Posterior cingulate gyrus (tissue), 11 donors: ENCODE measurements at places on chromosomes 1 and 21.

- no peak for DNase-seq
Observed at GRCh38 chr1:8495928-8496401, 178.1 kb downstream of the SLC45A1 start.

- DNase-seq: no peak
Observed at GRCh38 chr1:245310571-245311531, 156.1 kb downstream of the KIF26B start.

GRCh38 chr1:26281971-26282370 is 2.1 kb downstream of the SH3BGRL3 start:
- no peak for DNase-seq

DNA sequence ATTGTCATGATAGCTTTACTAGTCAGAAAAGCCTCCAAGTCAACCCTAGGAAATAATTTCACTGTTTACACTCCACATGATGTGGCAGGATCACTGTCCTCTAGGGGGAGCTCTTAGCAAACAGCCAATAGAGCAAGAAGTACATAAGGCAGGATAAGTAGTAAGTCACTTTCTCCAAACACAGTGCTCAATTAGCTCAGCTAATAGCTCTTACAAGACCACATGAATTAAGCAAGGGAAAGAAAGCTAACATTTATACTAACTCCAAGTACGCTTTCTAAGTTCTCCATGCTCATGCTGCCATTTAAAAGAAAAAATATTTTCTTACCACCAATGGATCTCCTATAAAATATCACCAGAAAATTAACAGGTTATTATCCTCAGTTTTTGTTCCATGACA is 66.9 kb upstream of the LRIF1 start:
- DNase-seq: no peak

- DNase-seq: no peak
Observed at GRCh38 chr1:156973417-156973816, 53.0 kb downstream of the LRRC71 start.

DNA sequence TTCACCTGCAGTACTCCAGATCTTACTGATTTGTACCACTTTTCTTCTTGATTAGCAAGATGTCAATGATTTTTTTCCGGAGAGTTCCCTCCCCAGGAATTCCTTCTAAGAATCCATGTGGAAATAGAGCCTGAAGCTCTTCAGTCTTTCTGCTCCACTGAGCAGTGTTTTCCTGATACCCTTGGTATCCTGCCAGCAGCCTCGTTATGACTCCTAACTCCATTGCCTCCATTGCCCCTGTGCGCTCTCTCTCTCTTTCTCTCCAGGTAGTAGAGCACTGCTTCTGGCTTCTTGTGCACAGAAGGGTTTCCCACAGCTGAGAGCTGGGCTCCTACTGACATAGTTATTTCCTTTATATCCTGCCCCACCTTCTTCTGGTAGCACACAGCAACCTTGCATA is 12.2 kb downstream of the UBE2U start:
- DNase-seq: no peak

GRCh38 chr1:177703888-177704446 is 265.9 kb downstream of the SEC16B start:
- DNase-seq: no peak

- no peak for DNase-seq
Observed at GRCh38 chr1:34762474-34763141, 3.1 kb downstream of the GJB4 start.

GRCh38 chr1:221001167-221001566 is 121.9 kb downstream of the HLX start:
- DNase-seq: no peak

DNA sequence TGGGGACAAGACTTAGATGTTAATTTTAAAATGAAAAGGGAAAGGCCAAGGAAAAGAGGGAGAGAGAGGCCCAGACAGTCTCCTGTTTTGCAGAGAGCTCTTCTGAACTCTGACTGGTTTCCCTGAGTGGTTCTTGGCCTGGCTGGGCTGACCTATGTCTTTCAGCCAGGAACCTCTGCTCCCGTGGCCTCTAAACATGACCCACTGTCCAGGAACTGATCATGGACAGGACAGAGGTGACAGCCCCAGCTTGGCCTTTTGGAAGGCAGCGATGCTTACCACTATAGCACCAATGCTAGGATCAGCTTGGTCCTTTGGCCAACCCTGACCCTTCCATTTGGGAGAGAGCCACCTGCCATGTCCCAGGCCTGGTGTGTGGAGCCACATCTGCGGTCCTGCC is 55.2 kb downstream of the PRDM16 start:
- no peak for DNase-seq

DNA sequence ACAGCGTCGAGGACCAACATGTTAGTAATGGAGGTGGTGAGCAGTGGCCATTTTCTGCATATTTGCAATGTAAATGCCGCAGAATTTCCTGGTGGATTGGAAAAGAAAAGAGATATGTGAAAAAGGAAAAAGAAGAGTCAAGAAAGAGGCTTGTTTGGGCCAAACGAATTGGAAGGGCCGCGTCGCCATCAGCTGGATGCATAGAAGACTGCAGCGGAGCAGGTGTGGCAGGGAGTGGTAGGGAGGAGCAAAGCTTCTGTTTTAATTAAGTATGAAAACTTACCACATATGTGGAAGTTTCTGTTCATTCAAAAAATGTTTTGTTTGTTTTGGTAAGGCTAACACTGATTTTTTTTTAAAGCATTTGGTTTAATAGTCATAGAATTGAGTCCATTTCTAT is 690.7 kb downstream of the NCAM2 start:
- DNase-seq: no peak

GRCh38 chr1:11585389-11585788 is 68.8 kb downstream of the FBXO2 start:
- DNase-seq: peak; percentile 29

DNA sequence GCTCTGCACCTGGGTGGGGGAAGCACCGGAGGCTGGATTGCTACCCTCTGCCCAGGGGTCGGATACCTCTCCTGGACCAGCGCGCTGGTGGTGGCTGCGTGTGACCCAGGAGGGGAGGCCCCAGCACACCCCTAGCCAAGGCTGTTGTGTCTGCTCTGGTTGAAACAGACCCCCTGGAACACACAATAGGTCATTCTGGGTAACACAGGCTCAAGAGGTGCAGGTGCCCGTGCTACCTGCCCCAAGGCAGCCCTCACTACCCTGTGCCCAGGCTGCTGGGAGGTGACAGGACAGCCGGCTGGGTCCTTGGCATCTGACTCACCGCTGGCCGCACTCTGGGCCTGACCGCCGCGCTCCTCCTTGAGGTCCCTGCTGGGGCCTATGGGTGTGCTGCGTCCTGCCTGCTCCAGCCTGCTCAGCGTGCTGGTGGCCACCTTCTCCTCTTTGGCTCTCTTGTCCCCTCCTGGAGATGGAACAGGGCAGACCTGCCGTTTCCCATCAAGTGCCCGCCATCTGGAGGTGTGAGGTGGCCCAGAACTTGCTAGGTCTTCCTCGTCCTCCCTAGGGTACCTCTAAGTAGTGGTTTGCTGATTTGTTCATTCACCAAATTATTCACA is 30.0 kb downstream of the ZBTB17 start:
- DNase-seq: no peak

DNA sequence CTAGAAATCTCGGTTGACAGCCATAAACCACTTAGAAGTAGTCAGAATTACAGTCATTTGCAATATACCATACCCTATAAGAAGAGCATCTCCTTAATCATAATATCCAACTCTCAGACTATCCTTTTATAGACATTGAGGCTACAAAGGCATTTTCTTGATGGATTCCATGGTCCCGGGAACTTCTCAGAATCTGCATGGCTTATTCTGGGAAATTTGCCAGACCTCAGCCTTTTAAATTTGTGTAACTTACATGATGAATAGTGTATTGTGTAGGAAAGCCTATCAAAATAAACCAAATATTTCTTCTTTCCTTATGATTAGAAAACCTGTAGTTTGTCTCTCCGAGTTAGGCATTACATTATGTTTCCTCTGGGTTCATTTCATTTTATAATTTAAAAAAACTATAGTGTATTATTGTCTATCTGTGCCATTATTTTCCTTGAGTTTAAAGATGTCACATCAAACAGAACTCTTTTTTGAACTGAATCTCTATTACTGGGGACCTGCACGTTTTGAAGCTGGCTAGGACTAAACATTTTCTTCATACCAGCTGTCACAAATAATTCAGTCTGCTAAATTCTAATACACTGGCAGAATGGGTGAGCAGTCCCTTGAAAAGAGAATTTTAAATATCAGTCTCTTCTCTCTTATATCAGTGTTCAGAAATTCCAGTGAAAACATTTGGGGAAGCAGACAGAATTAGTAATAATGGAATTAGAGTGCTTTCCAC is 102.9 kb downstream of the GABPA start:
- no peak for DNase-seq

DNA sequence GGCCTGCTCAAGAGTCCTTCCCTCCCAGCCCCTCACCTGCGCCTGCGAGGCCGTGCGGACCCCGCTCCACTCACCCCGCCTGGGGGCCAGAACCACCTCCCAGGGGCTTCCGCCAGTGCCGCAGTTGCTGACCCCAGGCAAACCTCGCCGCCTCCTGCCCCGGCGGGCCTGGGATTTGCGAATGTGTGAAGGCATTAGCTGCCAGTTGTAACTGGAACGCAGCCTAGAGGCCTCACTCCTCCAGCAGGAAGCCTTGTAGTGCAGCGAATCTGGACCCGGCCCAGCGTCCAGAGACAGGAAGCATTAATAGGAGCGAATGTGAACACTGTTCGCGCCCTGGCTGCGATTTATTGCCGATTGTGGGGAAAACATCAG is 140.9 kb upstream of the ARHGEF16 start:
- DNase-seq: peak; percentile 77

DNA sequence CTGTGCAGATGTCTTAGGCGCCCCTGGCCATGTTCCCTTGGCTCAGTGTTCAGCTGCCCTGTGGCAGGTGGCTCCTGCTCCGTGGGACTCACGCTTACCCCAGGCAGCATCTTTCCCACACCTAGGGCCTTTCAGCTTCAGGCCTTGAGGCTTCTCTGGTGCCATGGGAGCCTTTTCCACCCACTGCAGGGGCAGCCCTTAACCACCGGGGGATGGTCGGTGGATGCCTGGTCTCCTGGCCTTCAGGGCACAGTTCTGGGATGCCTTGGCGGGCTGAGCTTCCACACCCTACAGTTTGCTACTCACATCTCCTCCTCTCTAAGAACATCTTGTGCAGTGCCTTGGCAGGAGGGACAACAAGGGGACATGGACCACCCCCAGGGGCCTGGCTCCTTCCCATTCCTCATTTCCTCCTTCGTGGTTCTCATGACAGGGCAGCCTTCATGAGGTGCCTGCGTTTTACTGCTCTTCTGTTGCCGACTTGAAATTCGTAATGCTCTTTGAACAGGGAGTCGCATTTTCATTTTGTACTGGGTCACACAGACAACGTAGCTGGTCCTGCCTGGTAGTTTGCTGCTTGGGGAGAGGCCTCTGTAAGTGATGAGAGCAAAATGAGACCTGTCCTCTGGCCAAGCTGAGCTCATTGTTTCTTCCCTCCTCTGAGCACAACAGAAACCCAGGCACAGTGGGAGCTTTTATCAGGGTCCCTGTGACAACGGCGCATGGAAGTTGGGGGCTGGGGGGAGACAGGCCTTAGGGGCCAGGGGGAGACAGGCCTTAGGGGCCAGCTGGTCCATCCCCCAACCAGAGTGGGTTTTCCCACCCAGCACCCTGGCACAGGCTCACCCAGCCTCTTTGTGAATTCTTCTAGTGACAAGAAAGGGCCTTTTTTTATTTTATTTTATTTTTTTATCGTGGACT is 62.0 kb upstream of the NEK2 start:
- DNase-seq: peak; percentile 86

- DNase-seq: no peak
Observed at GRCh38 chr1:11188381-11188780, 774 bp upstream of the ANGPTL7 start.

GRCh38 chr1:67833602-67833940 is 304 bp upstream of the GNG12 start:
- peak; percentile 62 for DNase-seq
